ENCODE measurements at places on chromosomes 2 and 18. TPM values are rescaled to one million over a fixed set of nuclear protein-coding genes. Genes with fewer than 3 reads are reported as not detected.

GRCh38 chr2:191866195-191866594 lies 19.3 kb upstream of the CAVIN2 start:
- no peak overlapping the region for H3K4me3 ChIP-seq
- no peaks in the 10 kb centered on the region for H3K36me3 ChIP-seq
- no peaks in the 10 kb centered on the region for H3K27me3 ChIP-seq
- H3K4me1 ChIP-seq, result no peaks in the 10 kb centered on the region
- H3K27ac ChIP-seq, result no peak overlapping the region

DNA sequence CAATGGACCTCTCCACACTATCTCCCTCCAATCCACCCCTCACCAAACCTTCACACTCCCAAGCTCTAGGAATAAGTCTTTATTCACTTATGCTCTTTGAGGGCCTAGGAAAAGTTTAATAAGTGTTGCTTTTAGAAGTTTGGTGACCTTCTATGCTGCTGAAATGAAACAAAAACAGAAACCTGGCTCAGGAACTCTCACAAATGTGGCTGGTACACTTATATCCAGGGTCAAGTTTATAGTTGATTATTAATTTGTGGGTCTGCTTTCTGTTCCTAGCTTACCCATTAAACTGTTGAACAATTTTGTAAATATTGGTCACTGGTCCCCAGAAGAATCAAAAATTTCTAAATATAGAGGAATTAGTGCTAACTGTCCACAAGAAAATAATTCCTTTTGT lies 14.2 kb upstream of the ANKRD44 start:
- H3K27ac ChIP-seq, result no peak overlapping the region
- H3K36me3 ChIP-seq, result no peaks in the 10 kb centered on the region
- no peak overlapping the region for H3K4me3 ChIP-seq
- DNase-seq, result no peak

- no peak for DNase-seq
- no peaks in the 10 kb centered on the region for H3K4me1 ChIP-seq
- no peak overlapping the region for H3K4me3 ChIP-seq
- H3K36me3 ChIP-seq, result no peaks in the 10 kb centered on the region
- H3K27ac ChIP-seq, result no peak overlapping the region
- H3K27me3 ChIP-seq, result no peaks in the 10 kb centered on the region
Observed at GRCh38 chr18:34018336-34018735, 206.4 kb downstream of the NOL4 start.

GRCh38 chr2:126909366-126909765 lies 10.7 kb downstream of the TEX51 start:
- no peak overlapping the region for H3K4me3 ChIP-seq
- H3K27ac ChIP-seq, result no peak overlapping the region
- DNase-seq, result no peak
- no peaks in the 10 kb centered on the region for H3K27me3 ChIP-seq
- H3K36me3 ChIP-seq, result no peaks in the 10 kb centered on the region

- H3K27me3 ChIP-seq, result no peaks in the 10 kb centered on the region
- DNase-seq, result no peak
- no peak overlapping the region for H3K27ac ChIP-seq
- H3K36me3 ChIP-seq, result no peaks in the 10 kb centered on the region
- H3K4me3 ChIP-seq, result no peak overlapping the region
- no peaks in the 10 kb centered on the region for H3K4me1 ChIP-seq
Observed at GRCh38 chr2:20198001-20198400, 26.9 kb downstream of the SDC1 start.

DNA sequence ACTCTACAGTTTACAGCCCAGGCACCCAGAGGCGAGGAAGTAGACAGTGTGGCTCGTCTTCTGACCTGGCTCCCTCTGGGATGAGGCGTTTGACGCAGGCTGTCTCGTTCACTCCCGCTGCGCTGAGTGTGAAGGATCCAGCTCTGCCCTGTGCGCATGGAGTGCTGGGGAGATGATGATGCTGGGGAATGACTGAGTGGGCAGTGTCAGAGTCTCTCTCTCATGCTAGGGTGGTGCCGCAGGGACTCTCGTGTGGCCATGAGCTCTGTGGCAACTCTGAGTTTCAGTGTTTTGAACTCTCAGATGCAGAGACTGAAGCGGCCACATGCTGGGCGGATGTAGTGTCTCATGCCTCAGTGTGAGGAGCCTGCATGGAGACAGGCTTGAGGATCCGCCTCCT lies 118.4 kb upstream of the TPO start:
- no peaks in the 10 kb centered on the region for H3K4me1 ChIP-seq
- H3K27ac ChIP-seq, result no peak overlapping the region
- H3K4me3 ChIP-seq, result no peak overlapping the region
- no peaks in the 10 kb centered on the region for H3K36me3 ChIP-seq

CHN1 gene
- total RNA-seq, result 1.4 TPM

ABHD1 gene
- total RNA-seq, result 1.5 TPM

CYP26B1 gene
- not detected for total RNA-seq

GULP1 gene
- not detected for total RNA-seq

STARD6 gene
- total RNA-seq, result not detected

EMX1 gene
- total RNA-seq, result not detected

CHRNG gene
- not detected for total RNA-seq

IL1RL2 gene
- not detected for total RNA-seq

Data from B cell (primary cell).